ENCODE measurements at places on chromosomes 1 and 21. TPM values are rescaled to one million over a fixed set of nuclear protein-coding genes. Genes with fewer than 3 reads are reported as not detected.

IL23R gene
- not detected for total RNA-seq

TIE1 gene
- 11.4 TPM for total RNA-seq

KDF1 gene
- 40.1 TPM for total RNA-seq

GUK1 gene
- 206 TPM for total RNA-seq

CRP gene
- not detected for total RNA-seq

ARTN gene
- not detected for total RNA-seq

LAX1 gene
- total RNA-seq: 9.9 TPM

TSHB gene
- total RNA-seq: not detected

DNA sequence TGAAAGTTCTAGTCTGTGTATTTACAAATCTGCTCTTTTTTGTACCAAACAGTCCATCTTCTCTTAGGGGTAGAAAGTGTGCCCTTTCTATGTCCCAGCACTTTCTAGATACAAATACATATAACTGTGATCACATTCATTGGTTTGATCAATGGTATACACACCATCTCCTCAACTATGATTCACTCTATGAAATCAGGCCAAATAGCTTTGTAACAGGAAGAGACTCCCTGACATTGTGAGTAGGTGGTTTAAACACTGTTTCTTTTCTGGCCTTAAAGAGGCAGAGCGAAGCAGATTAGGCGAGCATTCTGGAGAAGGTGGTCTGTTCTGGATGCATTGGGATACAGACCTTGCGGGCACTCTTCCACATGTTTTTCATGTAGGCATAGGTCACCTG lies 39.3 kb upstream of the EXOSC10 start:
- no peak for DNase-seq

DNA sequence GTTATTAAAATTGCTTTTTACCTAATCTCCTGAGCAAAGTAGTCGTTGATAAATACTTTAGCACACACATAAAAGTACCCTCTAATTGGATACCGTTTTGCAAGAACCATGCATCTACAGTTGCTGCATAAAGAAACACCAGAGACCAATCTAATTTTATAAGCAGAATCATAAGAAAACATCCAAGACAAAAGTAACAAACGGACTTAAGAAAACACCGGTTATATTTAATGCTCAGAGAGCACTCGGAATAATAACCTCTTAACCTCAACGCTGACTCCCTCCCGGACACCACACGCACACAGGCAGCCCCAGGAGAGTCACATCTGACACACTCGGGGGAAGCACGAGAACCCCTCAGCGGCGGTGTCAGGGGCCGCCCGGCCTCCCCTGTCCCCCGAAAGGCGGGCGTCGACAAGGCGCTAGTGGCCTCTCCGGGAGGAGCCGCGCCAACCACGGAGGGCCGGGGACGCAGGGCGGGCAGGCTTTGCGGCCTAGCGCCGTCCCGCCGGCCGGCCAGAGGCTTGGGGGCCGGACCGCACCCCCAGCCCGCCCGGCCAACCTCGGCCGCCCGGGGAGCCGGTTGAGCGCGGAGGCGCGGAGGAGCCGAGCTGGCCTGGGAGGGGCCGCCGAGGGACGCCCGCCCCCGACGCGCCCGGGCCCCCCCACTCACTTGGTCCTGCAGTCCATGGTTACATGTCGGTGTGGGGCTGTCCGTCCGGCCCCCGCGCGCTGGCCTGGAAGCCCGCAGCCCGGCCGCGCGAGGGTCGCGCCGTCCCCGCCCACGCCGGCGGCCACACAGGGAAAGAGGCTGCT lies 606 bp downstream of the DENND1B start:
- peak; percentile 69 for DNase-seq

- DNase-seq: peak; percentile 83
Observed at GRCh38 chr1:42931911-42932422, 26.7 kb downstream of the SLC2A1 start.

DNA sequence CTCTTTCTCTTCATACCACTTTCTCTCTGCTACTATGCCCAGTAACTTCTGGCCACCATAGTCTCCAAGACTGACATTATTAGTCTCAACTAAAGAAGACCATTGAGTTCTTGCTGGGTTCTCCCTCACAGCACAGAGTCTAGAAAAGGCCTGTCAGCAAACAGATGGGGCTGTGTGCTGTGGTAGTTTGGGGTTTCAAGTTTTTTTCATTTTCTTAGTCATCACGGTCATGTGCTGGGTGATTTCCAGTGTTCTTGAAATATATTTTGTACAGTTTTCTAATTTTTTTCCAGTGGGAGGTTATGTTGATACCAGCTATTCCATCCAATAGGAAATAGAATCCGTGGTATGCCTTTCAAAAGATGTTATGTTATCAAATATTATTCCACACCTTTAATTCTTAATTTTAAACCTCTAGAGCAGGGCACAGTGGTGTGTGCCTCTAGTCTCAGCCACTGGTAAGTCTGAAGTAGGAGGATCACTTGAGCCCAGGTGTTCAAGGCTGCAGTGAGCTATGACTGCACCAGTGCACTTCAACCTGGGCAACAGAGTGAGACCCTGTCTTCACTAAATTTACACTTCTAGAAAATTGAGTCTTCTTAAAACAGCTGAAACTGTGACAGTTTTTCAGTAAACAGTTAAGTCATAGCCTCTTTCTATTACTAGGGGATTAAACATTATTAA lies 8.3 kb downstream of the CFHR2 start:
- no peak for DNase-seq

DNA sequence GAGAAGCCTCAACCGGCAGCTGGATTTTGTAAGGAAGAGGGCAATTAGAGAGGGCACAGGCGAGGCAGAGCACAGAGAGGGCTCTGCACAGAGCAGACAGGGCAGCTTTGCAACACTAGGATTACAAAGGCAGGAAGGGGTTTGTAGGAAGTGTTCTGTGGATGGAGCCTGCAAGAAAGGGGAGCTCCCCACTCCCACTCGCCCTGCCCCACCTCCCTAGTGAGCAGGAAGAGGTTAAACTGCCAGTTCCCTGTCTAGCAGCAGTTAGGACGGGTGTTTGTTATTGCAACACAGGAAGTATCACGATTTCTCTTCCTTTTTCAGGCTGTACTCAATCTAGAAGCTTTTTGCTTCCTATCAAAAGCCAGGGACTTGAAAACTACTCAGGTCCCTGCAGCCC lies 63.3 kb upstream of the LRRC8D start:
- peak; percentile 32 for DNase-seq

DNA sequence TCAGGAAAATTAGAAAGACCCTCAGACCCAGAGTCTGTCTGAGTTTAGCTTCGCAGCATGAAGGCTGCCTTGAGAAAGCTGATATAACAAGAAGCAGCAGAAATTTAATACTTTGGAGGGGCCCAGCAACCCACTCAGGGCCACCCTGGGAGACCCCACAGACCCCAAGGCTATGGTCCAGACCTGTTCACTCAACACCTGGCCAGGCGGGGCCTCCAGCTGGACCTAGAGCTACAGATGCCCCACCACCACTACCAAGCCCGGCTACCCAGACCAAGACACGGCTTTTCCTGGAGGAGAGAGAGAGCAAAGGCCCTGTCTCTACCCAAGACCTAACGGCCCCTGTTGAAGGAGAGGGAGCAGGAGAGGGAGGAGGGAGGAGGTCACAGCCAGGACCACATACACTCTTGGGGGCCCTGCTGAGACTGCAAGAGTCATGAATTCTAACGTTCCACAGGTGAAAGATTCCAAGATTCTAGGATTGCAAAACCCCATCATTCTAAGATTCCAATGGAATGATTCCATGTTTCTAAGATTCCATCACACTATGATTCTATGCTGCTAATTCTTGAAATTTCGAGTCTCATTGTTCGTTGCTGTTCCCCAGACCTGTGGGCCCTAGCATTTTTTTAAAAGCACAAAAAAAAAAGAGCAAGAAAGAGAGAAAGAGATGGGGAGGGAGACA lies 53.2 kb downstream of the LACTBL1 start:
- no peak for DNase-seq

Measured in Peyer's patch (tissue), 4 donors.